MV-4-11 (cell line): ENCODE measurements at places on chromosomes 6 and 20.

DNA sequence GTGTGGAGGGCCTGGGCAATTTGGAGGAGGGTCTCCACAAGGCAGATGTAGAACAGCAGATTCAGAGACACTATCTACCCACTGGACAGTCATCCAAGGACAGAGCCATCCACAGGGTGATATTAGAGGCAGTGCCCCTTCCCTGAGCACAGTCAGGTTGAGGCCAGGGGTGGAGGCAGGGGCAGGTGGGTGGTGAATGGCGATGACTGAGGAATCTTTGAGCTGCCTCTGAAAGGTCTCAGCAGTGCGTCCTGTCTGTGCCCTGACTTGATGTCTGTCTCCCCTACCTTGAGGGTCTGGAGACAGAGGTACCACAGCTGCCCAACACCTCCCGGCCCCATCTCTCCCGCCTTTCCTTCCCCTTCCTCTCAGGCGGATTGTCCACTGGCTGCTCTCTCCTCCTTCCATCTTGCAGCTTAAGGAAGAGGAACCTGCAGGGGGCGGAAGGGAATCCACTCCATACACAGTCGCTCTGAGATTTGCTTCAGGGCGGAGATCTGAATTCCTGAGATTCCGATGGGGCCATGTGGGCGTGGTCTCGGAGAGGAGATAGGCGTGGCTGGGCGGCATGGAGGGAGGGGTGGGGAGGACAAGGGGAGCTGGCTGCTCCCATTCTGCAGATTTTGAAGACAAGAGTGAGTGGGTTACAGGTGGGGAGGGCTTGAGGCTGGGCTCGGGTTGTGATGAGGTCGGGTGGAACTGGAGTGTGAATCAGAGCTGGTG is 1.7 kb downstream of the MUCL3 start:
- DNase-seq = no peak

GRCh38 chr6:89999945-90000825 is 105.9 kb downstream of the GJA10 start:
- peak; percentile 90 for DNase-seq

DNA sequence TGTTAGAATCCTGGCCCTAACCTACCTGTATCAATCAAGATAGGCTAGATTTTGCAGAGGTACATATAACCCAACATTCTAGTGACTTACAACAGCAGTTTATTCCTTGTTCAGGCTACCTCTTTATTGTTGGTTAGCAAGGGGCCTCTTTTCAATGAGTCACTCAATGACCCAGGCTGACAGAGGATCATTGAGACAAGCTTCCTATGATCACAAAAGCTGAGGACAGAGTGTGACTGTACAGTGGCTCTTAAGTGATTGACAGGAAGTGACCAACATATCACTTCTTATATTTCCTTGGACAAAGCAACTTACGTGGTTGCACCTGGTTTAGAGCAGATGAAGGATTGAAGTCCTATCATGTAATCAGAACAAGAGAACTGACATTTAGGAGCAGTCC is 740.9 kb downstream of the FRK start:
- no peak for DNase-seq

DNA sequence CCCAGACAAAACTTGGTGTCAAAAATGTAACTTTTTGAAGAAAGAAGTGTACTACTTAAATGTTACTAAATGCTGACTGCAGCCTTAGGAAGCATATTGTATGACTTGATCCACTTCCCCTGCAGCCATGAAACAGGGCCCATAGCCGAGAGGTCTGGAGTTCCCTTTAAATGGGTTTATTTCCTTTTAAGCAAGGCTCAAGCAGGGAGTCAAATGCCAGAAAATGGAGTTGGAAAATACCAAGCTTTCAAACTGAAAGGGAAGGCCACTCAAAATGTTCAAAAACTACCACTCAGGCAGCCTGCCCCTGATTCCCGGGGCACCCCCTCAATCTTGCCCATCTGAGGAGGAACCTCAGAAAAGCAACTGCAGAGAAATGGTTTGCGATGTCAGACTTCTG is 43.3 kb downstream of the SLC22A23 start:
- DNase-seq = no peak

- DNase-seq = no peak
Measured at GRCh38 chr6:145235207-145235606, 500.1 kb downstream of the EPM2A start.

- no peak for DNase-seq
Measured at GRCh38 chr6:3571250-3571681, 114.4 kb upstream of the SLC22A23 start.

DNA sequence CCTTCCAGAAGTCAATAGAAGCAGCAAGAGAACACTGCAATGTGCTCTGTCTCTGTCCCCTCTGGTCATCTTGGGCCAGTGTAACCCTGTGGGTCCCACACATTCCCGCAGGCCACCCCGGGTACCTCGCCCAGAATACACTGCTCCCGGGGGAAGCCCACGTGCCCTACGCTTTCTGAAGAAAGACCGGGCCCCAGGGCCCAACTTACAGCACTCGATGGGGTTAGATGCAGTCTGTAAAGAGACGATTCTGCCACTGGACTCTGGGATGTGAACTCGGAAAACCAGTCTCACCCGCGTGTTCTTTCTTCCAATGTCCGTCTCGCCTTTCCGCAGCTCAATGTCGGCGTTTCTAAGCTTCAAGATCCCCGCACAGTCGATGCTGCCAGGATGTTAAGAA is 68.7 kb downstream of the NFATC2 start:
- no peak for DNase-seq

DNA sequence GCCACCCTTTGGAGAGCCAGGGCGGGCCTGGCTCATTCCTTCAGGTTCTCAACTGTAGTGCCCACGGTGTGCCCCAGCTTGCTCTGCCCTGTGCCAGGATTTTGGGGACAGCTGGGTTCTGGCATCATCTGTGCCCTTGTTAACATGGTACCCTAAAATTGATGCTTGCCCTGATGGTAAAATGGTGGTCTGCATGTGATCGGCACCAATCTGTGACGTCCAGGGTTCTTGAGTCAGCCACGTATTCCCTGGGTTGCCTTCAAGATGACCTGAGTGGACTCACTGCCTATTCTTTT is 31.2 kb upstream of the APCDD1L start:
- DNase-seq = no peak

DNA sequence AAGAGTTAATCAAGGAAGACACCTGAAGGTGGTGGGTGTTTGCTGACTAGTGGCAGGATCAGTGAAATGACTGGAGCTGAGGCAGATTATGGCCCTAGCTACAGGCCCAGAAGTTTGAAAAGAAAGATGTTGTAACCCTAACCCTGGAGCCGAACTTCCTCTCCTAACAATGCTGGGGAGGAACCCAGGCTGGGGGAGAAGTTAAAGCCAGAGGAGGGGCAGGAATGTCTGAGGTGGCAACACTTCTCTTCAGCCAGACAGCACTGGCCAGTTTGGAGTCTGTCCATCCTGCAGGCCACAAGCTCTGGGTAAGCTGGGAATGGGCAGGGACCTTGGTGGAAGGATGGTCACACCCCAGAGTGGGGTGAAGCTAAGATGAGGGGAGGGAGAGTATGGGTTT is at the start of gene LST1:
Gene LST1 (plus strand): TSS at position 270 of the 400 bp plus-strand sequence. CDS start 1,023 bp downstream, outside the sequence.
- peak; percentile 93 for DNase-seq

DNA sequence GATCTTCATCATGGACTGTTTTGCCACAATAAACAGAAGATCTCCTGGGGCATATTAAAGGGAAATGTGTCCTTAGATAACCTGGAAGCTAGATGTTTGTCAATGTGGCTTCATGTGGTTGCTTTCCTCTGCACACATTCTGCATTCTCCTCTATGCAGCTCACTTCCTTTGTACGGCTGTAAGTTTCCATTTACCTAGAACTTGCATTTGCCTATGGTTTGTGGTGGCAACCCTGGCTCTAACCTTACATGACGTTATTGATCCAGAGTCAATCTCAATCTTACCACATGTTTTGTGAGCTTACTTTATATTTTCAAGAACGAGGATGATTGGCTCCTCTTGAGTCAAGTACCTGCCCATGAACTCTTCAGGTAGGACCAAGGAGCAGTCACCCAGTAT is 863.1 kb downstream of the MAFB start:
- no peak for DNase-seq

DNA sequence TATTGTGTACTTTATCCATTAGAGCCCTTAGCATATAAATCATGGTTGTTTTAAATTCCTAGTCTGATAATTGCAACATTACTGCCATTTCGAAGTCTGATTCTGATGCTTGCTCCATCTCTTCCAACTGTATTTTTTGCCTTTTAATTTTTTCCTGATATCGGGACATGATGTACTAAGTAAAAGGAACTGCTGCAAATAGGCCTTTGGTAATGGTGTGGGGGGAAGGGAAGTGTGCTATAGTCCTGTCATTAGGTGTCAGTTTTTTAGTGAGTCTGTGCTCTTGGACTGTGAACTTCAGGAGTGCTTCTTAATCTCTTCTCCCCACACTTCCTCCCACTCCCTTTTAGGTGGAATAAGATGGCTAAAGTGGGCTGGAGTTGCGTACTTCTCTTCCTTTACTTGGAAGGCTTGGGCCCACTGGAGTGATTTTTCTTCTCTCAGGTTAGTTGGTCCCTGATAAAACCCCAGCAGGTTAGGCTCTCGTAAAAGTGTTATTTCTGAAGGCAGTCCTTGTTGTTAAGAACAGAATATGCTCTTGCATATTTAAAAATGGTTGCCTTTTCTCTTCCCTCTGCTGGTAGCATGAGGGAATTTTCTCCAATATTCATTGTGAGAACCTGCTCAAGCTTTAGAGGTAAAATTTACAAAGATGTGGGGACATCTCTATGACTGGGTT is 18.1 kb downstream of the STXBP5 start:
- DNase-seq = no peak

DNA sequence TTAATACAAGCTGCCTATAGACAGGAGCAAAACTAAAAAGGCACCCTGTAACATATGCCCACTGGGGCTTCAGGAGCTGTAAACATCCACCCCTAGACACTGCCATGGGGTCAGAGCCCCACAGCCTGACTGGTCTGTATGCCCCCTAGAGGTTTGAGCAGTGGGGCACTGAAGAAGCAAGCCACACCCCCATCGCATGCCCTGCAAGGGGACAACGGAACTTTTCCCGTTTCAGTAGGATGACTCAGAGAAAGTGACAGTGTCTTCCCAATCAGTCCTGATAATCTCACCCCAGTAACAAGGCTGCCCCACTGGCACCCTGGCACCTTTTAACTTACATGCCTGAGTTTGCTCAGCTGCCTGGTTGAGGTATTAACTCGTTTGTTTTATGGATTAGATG is 35.9 kb downstream of the BEND3 start:
- DNase-seq = no peak

GRCh38 chr6:166672624-166673206 is 45.7 kb upstream of the RPS6KA2 start:
- DNase-seq = no peak
